Fibroblast of skin of right biceps (primary cell): ENCODE measurements at places on chromosomes 2 and 18.

GRCh38 chr18:54148678-54149077, 75.8 kb downstream of the MBD2 start:
- DNase-seq, result no peak

- peak; percentile 92 for DNase-seq
These were observed 825 bp upstream of the SCYGR1 start for GRCh38 chr2:227388537-227389011.

DNA sequence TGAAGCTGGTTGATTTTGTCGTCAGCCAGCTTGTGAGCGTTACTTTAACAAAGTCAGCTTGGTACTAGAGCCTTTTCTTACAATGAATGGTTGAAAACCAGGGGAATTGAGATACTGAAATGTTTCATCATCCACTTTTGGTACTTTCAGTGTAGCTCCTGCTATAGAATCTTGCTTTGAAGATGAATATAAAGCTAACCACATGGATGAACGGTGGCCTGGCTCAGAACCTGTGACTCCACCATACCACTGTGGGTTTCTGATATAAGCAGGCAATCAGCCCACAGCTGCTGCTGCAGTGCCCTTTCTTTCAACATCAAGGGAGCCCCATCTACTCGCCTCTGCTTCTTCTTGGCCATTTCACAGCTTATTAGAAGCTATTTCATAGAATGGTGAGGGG, 53.2 kb upstream of the GPR45 start:
- no peak for DNase-seq

DNA sequence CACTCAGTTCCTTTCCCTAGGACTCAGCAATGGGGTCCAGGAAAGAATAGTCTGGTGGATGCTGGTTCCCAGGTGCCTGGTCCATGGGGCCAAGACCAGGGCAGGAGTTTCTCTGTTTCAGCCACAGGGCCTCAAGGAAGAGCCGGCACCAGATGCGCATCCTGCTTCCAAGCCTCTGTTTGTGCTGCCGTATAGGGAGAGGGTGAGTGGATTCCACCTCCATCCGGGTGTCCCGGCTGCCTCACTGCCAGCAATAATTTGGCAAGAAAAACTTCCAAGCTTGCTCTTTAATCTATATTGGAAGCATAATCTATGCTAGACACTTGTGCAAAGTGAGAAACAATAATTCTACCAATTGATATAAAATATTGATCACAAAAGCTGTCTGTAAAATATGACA, 261.2 kb upstream of the HS6ST1 start:
- DNase-seq, result no peak

DNA sequence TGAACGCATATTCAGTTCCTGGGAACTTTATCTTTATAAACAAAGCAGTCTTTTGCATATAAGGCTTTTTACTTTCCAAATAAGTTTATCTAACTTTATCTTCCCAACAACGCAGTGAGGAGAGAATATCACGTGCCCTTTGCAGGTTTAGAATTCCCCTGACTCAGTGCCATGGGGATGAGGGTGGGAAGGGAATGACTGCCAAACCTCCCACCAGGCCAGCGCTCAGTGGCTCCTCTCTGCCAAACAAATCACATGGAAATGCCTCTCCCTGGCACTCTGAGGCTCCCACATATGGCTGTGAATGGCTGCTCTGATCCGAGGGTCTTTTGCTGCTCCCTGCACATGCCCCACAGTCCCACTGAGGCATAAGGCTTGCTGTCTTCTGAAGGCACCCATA, 158.3 kb downstream of the DNAH6 start:
- DNase-seq, result no peak

DNA sequence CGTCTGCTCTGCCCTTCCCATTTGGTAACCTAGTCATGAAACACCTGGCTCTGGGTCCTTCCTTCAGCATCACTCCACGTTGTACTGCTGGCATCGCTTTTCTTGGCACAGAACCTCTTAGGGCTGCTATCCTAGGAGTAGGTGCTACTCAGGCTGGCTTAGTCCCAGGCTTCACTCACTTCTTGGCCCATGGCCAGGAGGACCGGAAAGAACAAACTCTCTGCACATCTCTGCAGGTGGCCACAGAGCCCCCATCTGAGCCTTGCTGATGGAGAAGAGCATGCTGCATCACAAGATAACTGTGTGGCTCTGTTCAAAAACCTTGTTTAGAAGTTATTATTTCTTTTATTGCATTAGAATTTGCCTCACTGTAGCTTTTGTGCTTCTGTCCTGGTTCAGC, 447.2 kb upstream of the TNP1 start:
- DNase-seq, result no peak

GRCh38 chr2:65691816-65692215, 259.4 kb upstream of the SPRED2 start:
- DNase-seq, result no peak

- no peak for DNase-seq
These were observed 157 bp downstream of the PTGR3 start for GRCh38 chr18:75208836-75209128.

- DNase-seq, result peak; percentile 24
These were observed 228.6 kb upstream of the DOK6 start for GRCh38 chr18:69172046-69172445.

GRCh38 chr2:133194362-133194655, 374.0 kb downstream of the NCKAP5 start:
- DNase-seq, result no peak

- DNase-seq, result no peak
These were observed 20.7 kb downstream of the ZBTB7C start for GRCh38 chr18:48388478-48388877.

GRCh38 chr2:169684135-169684565, 10.1 kb downstream of the CFAP210 start:
- no peak for DNase-seq

DNA sequence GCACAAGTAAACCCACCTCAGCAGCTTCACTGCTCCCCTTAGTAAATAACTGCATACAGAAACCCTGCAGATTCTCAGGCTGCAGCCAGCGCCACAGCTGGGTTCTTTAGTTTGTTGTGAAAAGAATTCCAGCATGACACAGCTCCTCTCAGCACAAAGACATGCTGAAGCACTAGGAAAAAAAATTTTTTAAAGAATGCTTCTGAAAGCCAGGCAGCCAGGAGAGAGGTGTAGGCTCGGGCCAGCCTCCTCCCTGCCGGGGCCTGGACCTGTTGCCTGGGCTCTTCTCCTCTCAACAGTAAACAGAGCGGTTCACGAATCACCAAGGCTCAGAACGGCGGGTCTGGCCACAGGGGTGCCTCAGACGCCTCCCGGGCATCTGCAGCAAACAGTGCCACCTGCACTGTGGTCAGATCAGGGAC, 95.7 kb upstream of the POU3F3 start:
- DNase-seq, result peak; percentile 56

DNA sequence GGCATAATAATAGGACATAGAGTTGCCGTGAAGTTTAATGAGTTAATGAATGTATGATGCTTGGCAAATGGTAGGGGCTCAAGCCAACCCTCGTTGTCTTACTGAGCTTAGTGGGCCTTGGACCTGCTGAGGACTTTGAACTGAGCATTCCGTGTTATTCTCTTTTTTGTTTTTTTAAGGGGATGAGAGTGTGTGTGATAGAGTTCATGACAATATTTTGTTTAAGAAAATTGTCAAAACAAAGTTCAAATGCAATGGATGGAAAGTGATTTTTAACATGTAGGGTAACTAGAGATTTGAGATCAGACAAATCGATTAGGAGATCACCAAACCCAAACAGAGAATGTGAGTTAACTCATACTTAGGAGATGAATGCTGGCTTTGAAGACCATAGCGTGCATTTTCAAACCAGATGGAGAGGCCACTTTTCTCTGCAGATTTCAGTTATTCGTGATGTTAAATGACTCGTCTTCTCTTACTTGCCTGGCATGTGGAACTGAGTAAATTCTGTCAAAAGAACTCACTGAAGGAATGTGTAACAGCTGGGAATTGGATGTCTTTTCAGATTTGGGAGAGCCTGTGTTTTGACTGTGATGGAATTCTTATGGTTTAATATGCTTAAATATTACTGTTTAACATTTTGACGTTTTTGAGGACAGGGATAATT, 88.7 kb downstream of the NEDD4L start:
- DNase-seq, result peak; percentile 7

DNA sequence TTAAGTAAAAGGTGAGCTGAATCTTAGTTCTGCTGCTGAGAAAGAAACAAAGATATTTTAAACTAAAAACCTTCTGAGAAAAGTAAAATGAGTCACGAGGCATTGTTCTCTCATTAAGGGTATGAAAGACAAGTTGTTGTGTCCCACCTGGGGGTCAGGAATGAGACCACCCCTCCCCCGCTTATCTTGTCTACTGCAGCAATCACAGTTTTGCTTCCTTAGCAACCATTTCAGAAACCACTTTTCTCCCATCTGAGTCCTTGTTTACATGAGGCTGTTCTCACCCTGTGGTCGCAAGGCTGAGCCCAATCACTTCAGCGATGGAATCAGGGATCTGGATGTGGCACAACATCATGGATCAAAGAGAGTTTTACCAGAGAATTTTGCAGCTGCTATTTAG, 377.6 kb upstream of the NETO1 start:
- DNase-seq, result no peak

DNA sequence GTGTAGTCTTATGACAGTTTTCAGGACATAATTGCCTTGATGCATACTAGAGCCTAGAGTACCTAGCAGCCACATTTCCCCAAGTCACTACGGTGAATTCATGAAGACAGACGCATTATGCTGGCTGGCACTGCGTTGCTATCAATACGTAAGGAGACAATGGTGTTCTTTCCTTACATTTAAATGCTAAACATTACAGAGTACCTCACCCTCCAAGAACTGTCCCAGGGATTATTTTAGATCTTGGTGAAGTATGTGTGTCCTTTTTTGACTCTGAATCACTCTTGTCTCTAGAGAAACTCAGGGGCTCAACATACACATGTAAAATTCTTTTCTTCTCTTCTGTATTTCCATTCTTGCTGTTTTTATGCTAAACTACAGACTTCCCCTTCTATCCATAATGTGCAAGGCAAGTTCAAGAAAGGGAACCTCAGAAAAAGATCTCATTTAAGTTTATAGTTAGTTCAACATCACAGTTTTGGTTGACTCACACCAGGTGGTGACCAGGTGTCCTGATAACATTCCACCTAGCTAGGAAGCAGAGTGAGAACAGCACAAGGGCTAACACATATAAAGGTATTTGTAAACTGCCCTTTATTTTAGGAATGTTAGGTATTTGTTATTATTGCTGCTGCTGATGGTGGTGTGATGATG, 212.4 kb upstream of the HNRNPA3 start:
- DNase-seq, result no peak

- no peak for DNase-seq
These were observed 11.0 kb downstream of the AQP12A start for GRCh38 chr2:240702640-240703011.

GRCh38 chr2:28644760-28645159, 106.9 kb upstream of the PPP1CB start:
- DNase-seq, result peak; percentile 63

- DNase-seq, result peak; percentile 17
These were observed 73.0 kb downstream of the INPP4A start for GRCh38 chr2:98517636-98518035.

GRCh38 chr18:76604108-76604934, 109.3 kb upstream of the ZNF516 start:
- no peak for DNase-seq

DNA sequence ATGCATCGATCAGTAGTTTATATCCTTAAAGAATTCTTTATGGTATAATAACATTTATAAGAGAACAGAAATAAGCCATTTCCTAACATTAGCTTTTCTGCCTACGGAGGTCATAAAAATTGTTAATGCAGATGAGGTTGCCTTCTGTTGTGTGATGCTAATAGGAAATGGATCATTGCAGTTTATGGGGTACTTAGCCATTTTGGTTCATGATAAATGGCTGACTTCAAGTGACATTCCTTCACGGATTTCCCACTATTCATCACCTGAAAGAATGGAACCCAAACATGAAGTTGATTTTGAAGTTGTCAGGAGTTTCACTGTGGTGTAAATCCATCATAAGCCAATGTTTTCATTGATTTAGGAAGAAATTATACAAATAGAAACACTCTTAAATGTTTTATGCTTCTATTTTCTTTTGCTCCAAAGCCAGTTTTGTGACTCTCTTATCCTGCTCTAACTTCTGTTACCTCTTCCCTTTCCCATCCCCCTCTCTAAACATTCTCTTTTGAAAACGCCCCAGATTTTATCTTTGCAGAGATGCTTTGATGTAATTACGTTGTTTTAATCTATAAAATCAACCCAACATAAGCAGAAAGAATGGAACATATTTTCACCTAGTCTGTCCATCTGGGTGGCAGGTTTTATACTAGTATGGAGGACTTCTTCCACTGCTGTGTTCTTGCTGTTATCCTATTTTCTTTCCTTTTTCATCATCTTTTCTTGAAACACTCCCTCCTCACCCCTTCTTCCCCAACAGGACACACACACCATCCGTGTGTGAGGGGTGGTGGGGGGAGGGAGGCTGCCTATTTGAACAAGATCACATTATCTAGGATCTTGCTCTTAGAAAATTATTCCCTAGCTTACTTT, 58.2 kb downstream of the GREB1L start:
- DNase-seq, result no peak

GRCh38 chr2:190792956-190793888, 87.4 kb upstream of the GLS start:
- peak; percentile 57 for DNase-seq

GRCh38 chr2:14011190-14011589, 621.3 kb upstream of the LRATD1 start:
- DNase-seq, result no peak

- DNase-seq, result no peak
These were observed 296.9 kb upstream of the TRIB2 start for GRCh38 chr2:12419803-12420202.

DNA sequence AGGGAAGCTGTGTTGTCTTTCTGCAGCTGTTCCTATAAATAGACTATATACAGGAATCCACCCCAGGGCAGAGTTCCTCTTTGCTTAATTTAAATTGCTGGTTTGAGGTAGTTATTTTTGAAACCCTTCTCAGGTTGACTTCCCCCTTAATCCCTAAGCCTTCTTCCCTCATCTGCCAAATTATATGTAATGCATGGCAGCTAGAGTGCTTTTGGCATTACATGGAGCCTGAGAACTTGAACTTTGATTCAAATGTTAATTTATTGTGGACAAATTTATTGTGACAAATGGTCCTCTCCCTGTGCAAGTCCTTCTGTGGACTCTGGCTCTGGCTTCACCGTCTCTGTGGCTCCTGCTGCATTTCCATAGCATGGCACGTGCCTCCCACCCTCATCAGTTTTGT, 29.2 kb downstream of the MYO1B start:
- DNase-seq, result no peak
